COLO829 (cell line): ENCODE measurements at places on chromosomes 2 and 18.

GRCh38 chr2:42227491-42227890 lies 58.3 kb downstream of the EML4 start:
- no peak for DNase-seq

- no peak for DNase-seq
Measured at GRCh38 chr2:31319406-31320175, 85.6 kb downstream of the EHD3 start.

DNA sequence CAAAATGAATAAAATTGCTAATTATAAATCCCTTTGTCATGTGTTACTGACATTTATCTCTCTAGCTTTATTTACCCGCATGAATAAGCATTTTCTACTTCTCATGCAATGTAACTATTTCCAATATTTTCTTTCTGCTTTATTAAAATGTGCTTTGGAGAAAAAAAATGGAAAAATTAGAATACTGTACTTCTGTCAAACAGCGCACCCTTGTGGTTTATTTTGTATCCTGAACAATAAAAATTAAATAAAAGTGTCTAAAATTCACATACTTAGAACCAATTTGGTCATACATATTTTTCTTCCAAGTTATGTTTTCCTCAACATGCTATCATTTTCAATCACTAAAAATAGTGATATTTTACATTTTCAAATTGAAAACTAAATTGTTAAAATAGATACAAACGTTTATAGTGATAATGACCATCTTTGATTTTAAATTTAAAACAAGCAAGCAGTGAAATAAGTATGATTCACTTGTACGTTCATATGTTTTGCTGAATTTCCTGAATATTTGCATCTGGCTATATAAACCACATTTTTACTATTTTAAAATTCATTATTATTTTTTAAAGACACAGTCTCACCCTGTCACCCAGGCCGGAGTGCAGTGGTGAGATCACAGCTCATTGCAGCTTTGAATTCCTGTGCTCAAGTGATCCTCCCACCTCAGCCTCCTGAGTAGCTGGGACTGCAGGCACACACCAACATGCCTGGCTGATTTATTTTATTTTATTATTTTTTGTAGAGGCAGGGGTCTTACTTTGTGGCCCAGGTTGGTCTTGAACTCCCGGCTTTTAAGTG lies 95.9 kb upstream of the GRB14 start:
- DNase-seq: no peak

DNA sequence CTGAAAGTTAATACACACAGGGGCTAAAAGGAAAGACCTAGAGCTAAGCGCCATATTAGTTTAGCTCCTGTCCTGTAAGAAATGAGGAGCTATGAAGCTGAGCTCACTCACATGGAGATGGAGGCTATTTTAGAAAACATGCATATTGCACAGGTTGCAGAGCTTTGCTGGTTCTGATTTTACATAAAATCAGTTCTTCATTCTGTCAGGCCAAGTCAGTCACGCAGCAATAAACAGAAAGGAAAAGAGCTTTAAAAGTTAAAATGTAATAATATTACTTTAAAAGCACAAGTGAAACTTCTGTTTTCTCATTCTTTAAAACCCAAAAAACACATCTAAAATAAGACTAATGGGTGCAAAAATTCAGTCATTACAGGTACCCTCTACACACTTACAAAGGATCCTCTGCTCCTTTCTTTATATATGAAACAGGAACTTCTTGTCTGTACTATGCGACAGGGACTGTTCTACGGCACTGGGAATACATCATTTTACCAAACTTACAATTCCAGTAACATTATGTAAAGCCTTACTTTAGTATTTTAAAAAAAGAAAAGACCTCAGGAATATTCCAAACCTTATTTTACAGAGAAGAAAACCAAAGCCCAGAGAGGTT lies 113.8 kb downstream of the THADA start:
- DNase-seq: no peak

- no peak for DNase-seq
Measured at GRCh38 chr2:226168496-226169160, 631.0 kb downstream of the IRS1 start.

GRCh38 chr2:157777427-157777826 lies 98.7 kb downstream of the ACVR1 start:
- DNase-seq: peak; percentile 54

DNA sequence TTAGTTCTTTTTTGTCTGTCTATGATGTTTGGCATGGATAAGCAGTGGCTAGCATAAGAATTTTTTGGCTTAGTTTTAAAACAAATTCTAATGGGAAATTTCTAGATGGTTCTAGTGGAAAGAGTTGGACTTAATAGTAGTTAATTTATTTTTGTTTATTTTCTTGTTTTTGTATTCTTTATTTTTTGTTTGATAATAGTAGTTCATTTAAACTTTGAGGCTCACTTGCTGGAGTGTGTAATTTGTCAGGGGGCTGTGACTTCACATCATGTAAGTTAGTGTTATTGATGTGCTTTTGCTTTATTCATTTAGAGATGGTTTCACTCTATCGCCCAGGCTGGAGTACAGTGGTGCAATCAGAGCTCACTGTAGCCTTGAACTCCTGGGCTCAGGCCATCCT lies 43.7 kb upstream of the KLF11 start:
- DNase-seq: no peak

GRCh38 chr2:53660886-53661285 lies 106.7 kb upstream of the CHAC2 start:
- no peak for DNase-seq

GRCh38 chr2:106037262-106037661 lies 156.8 kb downstream of the UXS1 start:
- DNase-seq: no peak

GRCh38 chr18:36828157-36828629 lies 609 bp downstream of the TPGS2 start:
- peak; percentile 10 for DNase-seq

- no peak for DNase-seq
Measured at GRCh38 chr18:13103366-13103765, 112.2 kb downstream of the CEP192 start.

DNA sequence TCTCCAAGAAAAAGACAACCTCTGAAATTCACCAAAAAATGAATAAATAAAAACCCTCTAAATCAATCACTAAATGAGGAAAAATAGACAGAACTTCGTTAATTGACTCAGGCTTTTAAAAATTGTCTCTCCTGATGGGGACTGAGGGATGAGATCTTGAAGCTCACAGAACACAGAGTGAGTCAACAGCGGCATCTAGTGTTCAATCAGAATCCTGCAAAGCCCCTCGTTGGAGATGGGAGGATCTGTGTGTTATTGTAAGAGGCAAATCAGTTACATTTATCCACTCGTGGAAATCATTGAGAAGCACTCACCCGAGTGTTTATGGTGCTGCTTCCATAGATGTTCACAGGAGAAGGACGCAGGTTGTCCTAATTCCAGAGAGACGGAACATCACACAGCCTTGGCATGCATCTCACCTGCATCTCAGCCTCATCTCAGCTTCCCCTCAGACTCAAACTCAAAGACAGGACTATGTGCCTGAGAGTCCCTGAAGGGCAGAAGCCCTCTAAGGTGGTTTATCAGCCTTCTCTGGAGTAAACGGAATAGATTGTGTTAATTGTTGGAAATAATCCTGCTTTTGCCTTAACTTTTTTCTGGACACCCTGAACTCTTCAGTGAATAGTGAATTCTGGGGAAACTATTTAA lies 82.0 kb downstream of the MREG start:
- peak; percentile 84 for DNase-seq

GRCh38 chr2:109545828-109546713 lies 67.7 kb downstream of the SEPTIN10 start:
- DNase-seq: peak; percentile 17

- DNase-seq: no peak
Measured at GRCh38 chr2:209663656-209664055, 108.0 kb upstream of the UNC80 start.

- no peak for DNase-seq
Measured at GRCh38 chr2:32752205-32752604, 124.4 kb downstream of the TTC27 start.

- DNase-seq: no peak
Measured at GRCh38 chr18:55268151-55268601, 308.9 kb upstream of the CCDC68 start.

GRCh38 chr2:96795076-96795475 lies 21.0 kb upstream of the CNNM3 start:
- no peak for DNase-seq

DNA sequence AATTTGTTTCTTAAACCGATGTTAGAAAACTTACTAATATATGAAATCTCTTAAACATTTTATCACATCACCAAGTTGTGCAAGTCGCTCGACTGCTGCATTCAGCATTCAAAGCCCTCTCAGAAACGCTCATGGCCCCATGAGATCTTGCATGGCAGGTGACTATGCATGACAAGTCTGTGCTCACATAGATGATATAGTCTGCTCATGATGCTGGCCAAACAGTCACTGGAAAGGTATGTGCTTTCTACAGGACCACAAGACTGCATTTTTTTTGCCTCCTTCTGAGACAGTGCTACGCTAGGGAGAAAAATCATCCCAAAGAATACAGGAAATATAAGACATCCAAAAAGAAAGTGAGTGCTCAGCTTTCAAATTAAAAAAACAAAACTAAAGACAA lies 98.3 kb upstream of the ZBTB14 start:
- DNase-seq: no peak

- no peak for DNase-seq
Measured at GRCh38 chr18:74513149-74513882, 17.2 kb downstream of the CNDP2 start.

- peak; percentile 11 for DNase-seq
Measured at GRCh38 chr2:19982268-19982667, 7.6 kb downstream of the WDR35 start.

DNA sequence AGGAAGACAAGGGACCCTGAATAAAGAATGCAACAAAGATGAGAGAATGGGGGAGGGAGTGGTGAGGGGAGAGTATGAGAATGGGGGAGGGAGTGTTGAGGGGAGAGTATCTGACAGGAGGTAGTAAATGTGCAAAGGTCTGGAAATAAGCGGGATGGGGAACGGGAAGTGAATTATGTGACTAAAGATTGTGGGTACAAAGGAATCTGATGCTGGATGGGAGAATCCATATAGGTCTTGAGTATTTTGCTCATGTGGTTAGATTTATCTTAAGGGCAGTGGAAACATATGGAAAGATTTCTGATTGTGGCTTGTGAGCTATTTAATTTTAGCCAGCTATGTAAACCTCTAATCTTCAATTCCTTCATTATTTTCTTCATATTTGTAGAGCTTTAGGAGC lies 593.4 kb downstream of the DCC start:
- no peak for DNase-seq

GRCh38 chr2:24850944-24851343 lies 57.7 kb downstream of the CENPO start:
- DNase-seq: no peak

DNA sequence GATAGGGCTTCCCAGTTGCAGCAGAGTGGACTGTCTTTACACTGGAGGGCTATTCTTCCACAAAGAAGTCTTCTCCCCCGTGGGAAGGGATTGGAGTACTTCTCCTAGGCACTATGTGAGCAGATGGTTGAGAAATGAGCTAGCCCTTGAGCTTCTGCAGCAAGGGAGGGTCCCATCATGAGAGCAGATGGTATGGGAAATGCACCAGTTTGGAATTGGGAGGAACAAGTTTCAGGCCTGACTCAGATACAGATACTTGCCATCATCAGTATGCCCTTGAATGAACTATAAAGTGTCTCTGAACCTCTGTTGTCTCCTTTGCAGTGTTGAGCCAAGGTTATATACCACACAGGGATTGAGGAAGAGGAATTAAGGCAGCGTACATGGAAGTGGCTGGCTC lies 757.4 kb downstream of the RNF144A start:
- DNase-seq: no peak

DNA sequence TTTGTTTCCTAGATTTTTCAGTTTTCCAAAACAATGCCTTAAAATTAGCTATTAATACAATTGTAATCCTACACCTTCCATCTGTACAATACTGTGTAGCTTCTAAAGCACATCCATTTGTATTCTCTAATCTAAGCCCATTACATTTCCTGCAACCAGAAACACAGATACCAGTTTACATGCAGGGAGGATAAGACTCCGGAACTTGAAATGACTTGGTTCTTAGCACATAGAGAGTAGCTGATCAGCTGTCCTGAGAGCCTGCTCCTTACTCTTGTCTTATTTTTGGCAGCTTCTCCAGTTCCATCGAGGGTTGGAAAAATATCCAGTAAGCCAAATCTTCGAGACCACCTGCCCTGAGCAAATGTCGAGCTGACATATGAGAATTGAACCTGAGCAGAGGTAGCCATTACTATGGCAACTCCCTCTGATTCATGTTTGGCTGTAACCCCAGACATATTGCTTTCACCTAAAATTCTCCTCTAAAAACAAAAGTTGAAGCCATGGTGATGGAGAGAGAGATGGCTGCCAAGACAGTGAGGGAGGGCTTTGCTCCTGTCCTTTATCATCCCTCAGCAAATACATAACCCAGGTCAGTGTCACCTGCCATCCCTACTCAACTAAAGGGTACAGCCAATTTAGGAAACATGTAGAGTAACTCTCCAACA lies 542.8 kb downstream of the IRS1 start:
- DNase-seq: no peak

GRCh38 chr2:16281451-16282335 lies 341.3 kb downstream of the MYCN start:
- peak; percentile 40 for DNase-seq

- no peak for DNase-seq
Measured at GRCh38 chr2:41873102-41874031, 174.5 kb upstream of the PKDCC start.

- no peak for DNase-seq
Measured at GRCh38 chr18:12239431-12239830, 14.7 kb upstream of the CIDEA start.

GRCh38 chr2:144675731-144676130 lies 155.8 kb upstream of the ZEB2 start:
- DNase-seq: no peak

- DNase-seq: no peak
Measured at GRCh38 chr2:221346411-221346810, 225.7 kb downstream of the EPHA4 start.

DNA sequence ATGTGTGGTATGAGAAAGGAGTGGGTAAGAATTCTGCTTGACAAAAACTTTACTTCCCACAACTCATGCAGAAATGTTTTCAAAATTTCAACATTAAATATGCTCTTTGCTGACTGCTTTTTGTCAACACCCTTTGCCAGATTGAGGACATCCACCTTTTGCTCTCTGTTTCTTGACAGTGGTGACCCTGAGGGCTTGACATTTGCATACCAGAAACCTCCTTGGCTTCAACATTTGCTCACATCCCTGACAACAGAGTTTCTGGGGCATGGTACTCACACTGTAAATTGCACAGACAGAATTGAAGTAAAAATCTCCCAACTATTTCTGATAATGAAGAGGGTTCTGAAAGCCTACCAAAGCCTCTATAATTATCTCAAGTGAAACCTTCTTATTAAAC lies 95.7 kb downstream of the RND3 start:
- DNase-seq: no peak

GRCh38 chr2:36374585-36374984 lies 19.0 kb downstream of the CRIM1 start:
- DNase-seq: no peak

GRCh38 chr2:10568736-10569432 lies 120.8 kb upstream of the ODC1 start:
- no peak for DNase-seq

GRCh38 chr2:231548752-231549151 lies 18.5 kb upstream of the NMUR1 start:
- no peak for DNase-seq
